Pancreas (tissue), 10 donors: ENCODE measurements at places on chromosomes 1 and 21. TPM values are rescaled to one million over a fixed set of nuclear protein-coding genes. Genes with fewer than 3 reads are reported as not detected.

Gene SLC30A10
- 0.16 TPM for total RNA-seq

Gene S1PR1
- 5.9 TPM for total RNA-seq

Gene OR2T27
- not detected for total RNA-seq

Gene LCE1C
- total RNA-seq = not detected

Gene DCDC2B
- total RNA-seq = not detected

Gene GPR37L1
- not detected for total RNA-seq

Gene ZSCAN20
- total RNA-seq = 1.8 TPM

Gene LCE1D
- total RNA-seq = not detected

Gene BARHL2
- not detected for total RNA-seq

GRCh38 chr21:43733529-43734071, 14.7 kb downstream of the PDXK start:
- peak; percentile 52 for DNase-seq

GRCh38 chr21:34974162-34974981, 74.7 kb downstream of the RUNX1 start:
- no peak for DNase-seq

- no peak for DNase-seq
Measured at GRCh38 chr1:151907363-151908139, 1.8 kb downstream of the THEM4 start.

- no peak for DNase-seq
Measured at GRCh38 chr1:33863779-33864178, at the start of gene HMGB4. HMGB4 (plus strand) TSS chr1:33864079; CDS start chr1:33864192, 113 bp downstream.

DNA sequence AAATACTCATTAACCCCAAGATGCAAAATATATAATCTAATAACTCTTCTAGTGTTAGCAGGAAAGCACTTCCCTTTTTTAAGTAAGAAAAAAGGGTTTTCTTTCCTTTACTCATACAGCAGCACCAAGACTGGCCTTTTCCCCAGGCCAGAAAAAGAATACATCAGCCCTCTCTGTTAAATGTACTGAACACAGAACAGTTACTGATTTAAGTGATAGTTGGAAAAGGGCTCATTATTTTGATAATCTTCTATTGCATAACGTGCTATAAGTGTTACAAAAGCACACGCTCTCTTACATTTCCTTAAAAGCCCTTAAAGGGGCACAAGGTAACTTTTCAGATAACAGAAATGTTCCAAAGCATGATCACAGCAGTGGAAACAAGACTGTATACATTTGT, 142.9 kb downstream of the TIAM1 start:
- no peak for DNase-seq

DNA sequence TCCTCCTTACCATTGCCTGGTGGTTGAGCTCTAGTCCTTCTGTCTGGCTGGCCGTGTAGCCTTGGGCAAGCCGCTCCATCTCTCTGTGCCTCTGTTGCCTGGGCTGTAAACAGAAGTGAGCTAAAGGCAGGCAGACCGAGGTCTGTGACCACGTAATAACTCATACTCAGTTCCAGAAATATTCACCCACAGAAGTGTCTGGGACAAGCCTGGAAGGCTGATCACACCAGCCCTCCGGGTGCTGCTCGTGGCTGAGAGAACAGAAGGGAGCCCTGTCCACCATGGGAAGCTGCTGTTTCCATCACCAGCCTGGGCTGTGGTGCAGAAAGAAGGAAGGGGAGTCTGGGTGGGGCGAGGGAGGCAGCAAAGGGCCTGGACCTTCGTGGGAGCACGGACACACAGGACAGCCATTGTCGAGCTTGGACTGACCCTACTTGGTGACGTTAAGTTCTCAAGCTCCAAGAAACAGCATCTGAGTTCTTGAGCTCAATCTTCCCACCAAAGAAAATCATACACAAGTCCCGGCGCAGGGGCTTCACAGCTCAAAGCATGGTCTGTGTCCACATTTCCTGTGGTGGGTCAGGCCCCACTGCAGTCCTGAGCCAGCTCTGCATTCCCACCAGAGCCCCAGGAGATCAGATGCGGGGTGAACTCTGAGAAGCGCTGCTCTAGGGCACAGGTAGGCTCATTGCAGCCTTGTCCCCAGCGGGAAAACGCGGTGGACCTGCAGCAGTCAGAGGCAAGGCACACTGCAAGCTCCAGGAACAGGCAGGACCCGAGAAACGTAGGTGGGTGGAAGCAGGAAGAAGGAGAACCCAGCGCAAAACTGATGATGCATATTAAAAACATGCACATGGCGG, 61.8 kb downstream of the RUNX3 start:
- no peak for DNase-seq

DNA sequence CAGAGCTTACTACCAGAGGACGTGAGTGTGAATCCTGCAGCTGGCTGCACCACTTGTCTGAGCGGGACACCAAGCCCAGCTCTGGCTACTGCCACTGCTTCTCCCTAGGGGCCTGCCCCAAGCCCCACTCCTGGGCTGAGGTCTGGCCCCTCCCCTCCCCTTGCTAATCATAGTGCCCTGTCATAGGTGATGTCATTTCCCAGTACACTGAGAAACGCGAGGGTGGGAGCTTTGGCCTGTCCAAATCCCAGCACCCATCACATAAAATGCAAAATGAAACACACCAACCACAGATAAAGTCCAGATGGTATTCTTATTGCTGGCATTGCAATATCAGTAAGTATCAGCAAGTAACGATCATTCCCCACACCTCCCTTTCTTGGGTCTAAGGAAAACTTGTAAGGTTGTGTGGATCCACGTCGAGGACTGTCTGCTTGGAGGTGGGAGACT, 77.7 kb downstream of the TOMM20 start:
- DNase-seq = no peak

GRCh38 chr1:201721082-201722049, 107.6 kb upstream of the IPO9 start:
- no peak for DNase-seq

DNA sequence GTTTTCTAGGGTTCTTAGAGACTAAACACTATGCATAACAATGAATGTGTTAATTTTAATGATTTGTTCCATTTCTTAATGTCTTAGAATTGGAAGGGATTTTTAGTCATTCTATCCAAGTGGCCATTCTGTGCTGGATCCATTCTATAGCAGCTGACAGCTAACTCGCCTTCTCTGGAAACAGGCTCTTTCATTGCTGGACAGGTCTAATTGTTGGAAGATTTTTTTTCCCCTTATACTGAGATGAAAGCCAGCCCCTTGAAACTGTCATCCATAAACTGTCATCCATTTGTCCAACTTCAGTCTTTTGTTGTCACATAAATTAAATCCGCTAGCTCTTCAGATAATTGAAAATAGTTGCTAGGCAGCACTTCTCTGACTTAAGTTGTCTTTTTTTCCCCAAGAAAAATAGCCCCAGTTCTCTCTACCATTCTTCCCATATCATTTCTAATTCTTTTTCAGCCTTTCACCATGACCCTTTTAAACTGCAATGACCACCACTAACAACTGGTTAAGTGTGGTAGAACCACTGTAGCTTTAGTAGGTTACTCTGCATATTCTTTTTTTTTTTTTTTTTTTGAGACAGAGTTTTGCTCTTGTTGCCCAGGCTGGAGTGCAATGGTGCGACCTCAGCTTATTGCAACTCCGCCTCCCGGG, 19.7 kb downstream of the AK4 start:
- DNase-seq = no peak

DNA sequence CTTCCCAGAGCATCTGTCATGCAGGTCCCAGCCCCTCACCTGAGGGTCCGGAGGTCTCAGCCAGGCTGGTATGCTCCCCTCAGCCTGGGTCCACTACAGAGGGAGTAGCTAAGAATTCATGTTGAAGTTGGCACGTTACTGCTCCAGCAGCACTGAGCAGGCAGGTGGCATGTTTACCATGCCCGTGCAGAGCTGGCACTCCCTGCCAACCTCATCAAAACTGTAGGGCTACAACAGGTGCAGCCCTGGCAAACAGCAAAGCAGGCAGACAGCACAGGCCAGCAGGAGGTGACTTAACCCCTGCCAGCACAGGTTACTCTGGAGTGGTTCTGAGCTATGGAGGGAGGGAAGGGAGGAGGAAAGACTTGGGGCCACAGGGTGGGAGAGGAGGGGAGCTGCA, 46.4 kb downstream of the NUAK2 start:
- peak; percentile 88 for DNase-seq

DNA sequence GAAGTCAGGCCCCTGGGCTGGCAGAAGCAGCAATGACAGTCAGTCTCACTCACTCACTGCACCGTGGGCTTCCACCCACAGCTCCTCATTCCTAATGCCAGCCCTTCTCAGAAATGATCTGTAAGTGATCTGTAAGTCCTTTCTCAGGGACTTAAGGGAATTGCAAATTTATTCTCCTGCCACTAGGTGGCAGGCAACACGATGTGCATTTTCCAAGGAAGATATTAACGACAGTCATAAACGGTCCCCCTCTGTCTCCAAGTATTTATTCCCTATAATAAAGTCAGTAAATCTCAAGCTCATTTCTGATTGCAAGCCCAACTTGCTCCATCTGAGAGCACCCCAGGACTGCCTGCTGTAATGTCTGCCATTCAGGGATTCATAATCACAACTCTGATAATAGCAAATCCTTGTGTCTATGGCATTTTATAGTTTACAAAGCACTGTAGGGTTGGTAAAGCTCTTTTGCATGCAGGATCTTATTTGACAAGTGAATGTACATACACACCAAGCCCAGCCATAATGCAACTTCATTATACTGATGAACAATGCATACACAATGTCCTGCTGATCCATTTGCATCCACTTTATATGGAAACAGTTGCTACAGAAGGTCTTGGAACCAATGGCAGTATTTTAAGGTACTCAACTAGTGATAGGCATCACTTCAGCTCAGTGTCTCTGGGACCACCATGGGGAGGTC, 380.5 kb upstream of the CAMK1G start:
- DNase-seq = no peak

- DNase-seq = no peak
Measured at GRCh38 chr1:231958448-231958847, 331.9 kb downstream of the DISC1 start.

- DNase-seq = peak; percentile 65
Measured at GRCh38 chr1:154557939-154558719, at the start of gene UBE2Q1. UBE2Q1 (minus strand) TSS chr1:154558662; CDS start chr1:154558553, 109 bp downstream.

DNA sequence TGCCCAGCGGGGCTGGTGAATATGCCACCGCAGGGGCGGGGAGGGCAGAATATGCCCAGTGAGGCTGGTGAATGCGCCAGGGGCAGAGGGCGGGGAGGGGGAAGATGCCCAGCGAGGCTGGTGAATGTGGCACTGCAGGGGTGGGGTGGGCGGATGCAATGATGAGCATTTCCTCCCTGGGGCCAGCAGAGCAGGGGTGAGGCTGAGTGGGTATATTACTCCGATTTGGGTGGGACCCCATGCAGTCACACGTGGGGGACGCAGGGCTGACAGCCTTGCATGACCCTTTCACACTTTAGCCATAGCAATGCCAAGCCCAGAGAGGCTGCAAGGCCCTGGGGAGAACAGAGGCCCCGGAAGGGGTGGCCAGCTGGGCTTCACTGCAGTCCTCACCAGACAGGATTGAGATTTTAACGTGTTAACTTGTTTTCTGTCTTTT, 9.3 kb upstream of the SLX9 start:
- DNase-seq = peak; percentile 9

DNA sequence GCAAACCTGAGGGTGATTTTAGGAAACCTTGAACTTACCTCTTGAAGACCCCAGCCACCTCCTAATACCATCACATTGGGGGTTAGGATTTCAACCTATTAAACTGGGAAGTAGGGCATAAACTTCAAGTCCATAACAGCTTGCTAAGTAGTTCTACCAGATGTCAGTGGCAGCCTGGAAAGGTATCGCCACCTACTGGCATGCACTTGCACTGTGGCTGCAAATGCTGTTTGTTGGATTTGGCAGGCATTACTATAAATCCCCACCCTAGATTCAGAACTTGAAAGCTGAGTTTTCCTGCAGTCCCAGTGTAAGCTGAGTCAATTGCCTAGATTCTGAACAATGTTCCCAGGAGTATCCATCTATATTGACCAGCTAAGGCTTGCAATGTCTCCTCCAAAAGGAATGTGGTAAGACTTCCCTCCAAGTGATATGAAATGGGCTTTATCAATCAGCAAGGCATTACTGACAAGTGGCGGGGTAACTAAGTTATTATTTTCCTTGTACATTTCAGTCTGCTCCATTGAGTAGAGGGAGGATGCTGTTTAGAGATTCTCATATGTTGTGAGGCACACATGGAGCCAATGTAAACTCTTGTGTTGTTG, 474.5 kb downstream of the PTPRC start:
- no peak for DNase-seq

DNA sequence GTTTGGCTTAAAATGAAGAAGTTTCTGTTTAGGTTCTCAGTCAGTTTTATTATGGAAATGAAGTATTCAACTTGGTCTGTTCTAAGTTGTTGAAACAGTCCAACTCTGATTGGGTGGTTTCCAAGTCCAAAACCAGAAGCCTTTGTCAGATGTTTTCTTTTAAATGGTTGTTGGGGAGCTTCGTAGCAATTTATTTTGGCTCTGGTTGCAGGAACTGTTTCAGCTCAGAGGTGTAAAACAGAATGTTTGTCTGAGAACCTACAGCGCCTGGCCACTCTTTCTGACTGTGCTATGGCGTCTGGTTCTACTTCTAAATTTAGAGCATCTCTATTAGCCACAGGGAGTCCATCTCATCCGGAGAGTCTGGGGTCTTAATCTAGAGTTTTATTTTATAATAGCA, 582.6 kb upstream of the TMPRSS15 start:
- DNase-seq = no peak

DNA sequence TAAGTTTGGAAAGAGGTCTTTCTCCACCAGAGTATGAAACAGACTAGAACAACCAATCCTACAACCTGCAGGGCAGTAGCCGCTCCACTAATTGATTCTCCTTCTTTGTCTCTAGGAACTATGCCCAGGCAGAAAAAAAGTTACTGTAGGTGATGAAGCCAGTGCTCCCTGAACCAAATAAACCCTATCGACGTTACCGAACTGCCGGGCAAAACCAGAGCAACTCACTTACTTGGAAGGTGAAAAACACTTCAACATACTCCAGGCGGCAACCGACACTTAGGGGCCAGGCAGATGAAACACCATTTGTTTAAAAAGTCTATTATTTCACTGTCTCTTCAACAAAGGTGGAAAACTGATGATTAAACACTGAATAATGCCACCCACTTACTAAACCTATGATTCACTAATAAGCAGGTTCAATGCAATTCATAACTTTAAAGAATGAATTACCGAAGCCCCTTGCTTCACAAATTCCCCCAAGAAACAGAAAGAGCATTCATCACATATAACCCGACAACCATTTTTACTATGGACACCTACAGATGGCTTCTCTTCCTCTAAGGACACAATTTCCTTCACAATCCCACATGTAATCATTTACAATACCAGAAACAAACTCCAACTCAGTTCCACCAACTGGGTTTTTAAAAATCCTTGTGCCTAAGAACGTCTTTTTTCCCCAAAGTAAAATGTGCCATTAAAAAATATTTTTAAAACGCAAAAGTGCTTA, 1.6 kb downstream of the NRIP1 start:
- DNase-seq = no peak

DNA sequence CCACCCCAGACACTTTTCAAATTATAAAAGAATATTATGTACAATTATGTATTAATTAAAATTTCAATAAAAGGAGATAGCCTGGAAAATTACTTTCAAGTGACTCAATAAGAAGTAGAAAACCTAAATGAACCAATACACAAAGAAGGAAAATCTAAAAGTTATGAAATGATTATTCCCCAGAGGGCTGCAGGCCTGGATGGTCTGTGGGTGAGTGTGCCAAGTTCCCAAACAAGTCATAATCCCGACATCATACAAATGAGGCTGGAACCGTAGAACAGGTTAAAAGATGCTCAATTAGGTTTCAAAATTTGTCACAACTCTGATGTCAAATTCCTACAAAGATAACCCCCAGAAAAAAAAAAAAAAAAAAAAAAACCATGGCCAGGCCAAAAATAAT, 12.7 kb downstream of the SPATC1L start:
- no peak for DNase-seq
